ENCODE measurements at places on chromosomes 3 and 15. TPM values are rescaled to one million over a fixed set of nuclear protein-coding genes. Genes with fewer than 3 reads are reported as not detected.

GRCh38 chr3:183428447-183429211, at the start of gene MCF2L2:
MCF2L2 (minus strand) TSS chr3:183428619; CDS start chr3:183427977, 642 bp downstream.
- no peak for DNase-seq

- DNase-seq, result no peak
Observed at GRCh38 chr15:59168536-59168935, 38.1 kb upstream of the LDHAL6B start.

DNA sequence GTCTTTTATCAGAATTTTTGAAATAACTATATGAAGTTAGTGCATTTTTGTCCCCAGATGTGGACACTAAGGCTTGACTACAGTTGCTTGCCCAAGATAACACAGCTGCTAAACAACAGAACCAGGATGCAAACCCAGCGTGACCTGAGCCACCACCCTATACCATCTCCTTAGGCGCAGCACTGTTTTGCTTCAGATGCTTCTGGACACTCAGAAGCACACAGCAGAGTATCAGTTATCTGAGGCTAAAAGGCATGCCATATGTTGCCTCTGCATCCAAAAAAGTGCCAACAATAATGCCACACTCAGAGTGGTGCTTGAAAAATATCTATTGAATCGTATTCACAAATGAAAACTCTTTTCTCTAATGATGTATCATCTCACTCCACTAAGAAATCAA, 24.5 kb downstream of the KCNMB2 start:
- no peak for DNase-seq

- DNase-seq, result no peak
Observed at GRCh38 chr3:11034309-11034985, 41.9 kb downstream of the SLC6A1 start.

GRCh38 chr3:46285931-46286619, 43.8 kb downstream of the CCR3 start:
- DNase-seq, result no peak

GRCh38 chr15:98966091-98966787, 41.4 kb downstream of the PGPEP1L start:
- DNase-seq, result no peak

- DNase-seq, result no peak
Observed at GRCh38 chr3:169148448-169149348, 514.8 kb downstream of the MECOM start.

DNA sequence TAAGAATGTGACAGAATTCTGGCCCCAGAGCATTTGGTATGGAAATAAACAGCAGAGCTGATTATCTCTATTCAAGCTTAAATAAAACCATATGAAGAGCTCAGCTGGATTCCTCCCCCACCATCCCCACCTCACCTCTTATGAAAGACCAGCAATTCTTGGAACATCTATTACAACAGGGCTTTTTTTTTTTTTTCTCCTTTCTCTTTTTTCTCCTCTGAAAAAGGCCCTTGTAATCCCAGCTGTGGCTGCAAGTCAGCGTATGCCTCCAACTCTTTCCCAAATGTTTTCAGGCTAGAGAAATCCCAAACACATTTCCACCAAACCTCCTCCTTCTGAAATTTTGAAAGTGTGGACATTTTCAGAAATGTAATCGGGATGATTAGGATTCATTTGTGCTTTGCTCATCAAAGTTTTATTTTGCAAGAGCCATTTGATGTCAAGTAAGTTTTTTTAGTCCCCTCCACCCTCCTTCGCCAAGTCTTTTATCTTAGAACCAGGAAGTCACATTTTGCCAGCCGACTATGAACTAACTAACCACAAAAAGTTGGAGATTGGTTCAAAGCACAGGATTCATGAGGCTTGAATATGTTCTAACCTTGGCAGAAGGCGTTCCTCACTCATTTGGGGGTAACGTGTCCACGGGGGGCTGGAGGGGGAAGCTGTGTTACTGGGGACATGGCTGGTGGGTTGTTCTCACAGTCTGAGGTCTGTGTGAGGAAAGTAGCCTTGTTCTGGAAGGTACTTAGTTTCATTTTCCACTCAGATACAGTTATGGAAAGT, 142.0 kb upstream of the PDZRN3 start:
- DNase-seq, result no peak

GRCh38 chr3:16318176-16318575, 53.2 kb downstream of the OXNAD1 start:
- no peak for DNase-seq

DNA sequence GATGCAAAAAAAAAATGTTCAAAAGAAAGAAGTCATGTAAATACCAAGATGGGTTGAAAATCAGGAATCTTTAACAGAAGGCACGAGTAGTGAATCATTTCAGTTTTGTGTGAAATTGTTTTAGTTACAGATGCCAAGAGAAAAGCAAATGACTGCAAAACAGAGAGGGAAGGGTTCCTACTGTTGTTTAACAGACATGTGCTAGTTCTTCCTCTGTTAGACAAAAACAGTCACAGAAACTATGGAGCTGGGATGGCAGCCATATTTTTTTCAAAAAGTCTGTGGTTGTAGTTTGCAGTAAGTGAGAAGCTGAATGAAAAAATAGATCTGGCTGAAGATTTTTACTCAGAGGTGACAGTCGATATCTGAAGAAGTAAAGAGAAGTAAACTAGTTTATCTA, 511.9 kb downstream of the ZIC1 start:
- DNase-seq, result no peak

- no peak for DNase-seq
Observed at GRCh38 chr3:3499012-3499562, 300.1 kb upstream of the LRRN1 start.

GRCh38 chr3:105356396-105356795, 10.3 kb upstream of the ALCAM start:
- no peak for DNase-seq

DNA sequence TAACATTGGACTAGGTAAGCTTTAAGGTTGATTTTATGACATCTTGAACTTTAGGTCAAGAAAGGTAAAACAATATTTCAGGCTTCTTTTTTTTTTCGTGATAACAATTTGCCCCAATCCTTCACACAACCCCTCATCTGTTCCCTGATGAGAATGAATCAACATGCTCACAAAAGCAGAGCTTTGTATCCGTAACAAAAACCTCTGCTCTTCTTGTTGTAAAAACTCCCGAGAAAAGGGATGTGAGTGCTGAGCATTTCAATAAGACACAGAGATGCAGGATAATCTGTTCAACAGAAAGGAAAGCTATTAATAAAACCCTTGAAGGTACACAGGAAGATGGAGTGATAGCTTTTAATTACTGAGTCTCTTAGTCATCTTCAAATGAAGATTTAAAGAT, 94.3 kb downstream of the RAD18 start:
- no peak for DNase-seq

GRCh38 chr15:65402961-65403360, 19.8 kb downstream of the IGDCC4 start:
- DNase-seq, result no peak

DNA sequence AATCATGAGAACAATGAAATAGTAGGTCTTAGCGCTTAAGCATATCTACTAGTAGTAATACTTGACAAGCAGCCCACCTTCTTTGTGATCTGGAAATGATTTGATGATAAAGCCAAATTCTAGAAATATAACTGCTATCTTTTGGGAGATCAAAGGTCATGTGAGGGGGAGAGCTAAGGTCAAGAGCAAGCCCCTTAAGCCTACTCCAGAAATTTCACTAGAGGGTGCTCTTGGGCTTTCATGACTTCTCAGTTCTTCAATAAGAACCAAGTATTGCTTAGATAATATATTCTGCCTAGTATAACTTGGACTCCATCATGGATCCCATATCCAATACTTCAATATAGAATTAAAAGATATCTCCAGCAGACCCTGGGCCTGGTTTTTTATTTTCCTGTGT, 319.6 kb downstream of the ZBTB20 start:
- no peak for DNase-seq

- no peak for DNase-seq
Observed at GRCh38 chr3:174270841-174271240, 588.3 kb upstream of the NAALADL2 start.

- DNase-seq, result no peak
Observed at GRCh38 chr3:35067750-35068149, 571.6 kb upstream of the ARPP21 start.

DNA sequence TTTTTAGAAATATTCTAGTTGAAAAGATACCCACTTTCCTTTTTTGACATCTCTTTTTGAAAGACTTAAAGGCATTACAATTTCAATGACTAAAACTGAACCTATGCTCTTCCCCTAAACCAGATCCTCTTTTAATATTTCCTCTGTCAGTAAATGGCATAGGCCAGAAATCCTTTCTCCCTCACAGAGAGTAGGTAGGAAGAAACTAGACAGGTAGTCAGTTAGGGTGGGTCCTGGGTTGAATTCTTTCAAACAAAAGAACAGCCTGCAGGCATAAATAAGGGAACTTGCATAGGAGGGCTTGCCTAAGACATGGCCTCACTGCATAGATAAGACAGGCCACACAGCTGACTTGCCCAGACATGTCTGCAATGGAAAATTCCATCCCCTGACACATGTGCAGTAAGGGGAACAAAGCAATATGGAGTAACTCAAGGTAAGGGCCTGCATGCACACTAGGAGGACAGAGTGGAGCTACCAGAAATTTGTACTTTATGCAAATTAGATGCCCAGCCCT, 23.1 kb downstream of the PLSCR5 start:
- no peak for DNase-seq

DNA sequence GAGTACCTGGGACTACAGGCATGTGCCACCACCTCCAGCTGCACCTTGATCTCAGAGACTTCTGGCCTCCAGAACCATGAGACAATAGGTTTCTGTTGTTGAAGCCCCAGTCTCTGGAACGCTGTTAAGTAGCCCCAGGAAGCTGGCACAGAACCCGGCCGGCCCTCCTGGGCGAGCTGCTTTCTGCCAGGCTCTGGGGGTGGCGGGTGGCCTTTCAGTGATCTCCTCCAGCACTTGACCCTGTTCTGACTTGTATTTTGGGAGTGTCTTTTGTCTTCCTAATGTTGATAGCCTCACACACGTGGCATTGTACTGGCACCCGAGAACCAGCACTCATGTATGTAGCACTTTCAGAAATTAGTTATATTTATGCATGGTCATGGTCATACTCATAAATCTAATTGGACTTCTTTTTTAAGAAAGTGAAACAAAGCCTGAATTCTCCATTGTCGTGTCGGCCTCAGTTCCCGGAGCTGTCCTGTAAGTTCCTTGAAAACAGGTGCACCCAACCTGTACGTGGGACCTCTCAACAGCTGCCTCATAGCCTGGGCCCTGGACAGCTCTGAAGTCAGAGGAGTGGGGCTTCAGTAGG, 74.0 kb downstream of the TFRC start:
- no peak for DNase-seq

- DNase-seq, result no peak
Observed at GRCh38 chr3:62210011-62210410, 163.3 kb downstream of the FEZF2 start.

- DNase-seq, result no peak
Observed at GRCh38 chr15:69921626-69922619, 175.8 kb downstream of the TLE3 start.

DNA sequence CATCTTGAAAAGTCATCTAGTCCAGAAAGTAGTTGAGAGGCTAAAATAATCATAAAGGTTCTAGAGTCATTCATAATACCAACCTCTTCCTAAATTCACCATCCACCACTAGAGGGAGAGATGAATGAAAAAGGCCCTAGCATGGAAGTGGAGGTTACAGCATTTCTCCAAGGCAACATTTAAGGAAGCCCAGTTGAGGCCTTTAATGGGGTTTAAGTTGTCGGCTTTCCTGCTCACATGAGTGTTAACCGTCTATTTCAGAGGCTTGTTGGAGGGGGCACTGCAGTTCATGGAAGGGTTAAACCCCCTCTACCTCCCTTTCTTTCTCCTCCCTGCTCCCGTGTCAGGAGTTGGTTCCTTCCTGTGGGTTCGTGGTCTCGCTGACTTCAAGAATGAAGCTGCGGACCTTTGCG, 3.8 kb upstream of the SLCO3A1 start:
- no peak for DNase-seq

DNA sequence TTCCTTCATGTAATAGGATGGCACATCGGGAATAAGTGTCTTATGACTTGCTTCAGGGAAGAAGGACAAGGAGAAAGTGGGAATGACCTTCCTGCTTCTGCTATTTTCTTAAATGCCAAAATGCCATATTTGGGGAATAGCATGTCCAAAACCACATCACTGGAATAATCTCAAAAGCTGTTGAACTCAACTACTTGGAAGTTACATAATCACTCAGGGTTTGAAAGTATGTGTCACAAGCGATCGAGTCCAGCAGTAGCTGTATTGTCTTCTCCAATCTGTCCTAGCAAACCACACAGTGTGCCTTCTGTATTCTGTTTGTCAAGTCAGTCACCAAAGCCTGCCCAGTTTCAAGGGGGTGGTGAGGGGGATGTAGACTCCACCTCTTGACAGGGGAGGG, 58.3 kb upstream of the GADL1 start:
- no peak for DNase-seq

DNA sequence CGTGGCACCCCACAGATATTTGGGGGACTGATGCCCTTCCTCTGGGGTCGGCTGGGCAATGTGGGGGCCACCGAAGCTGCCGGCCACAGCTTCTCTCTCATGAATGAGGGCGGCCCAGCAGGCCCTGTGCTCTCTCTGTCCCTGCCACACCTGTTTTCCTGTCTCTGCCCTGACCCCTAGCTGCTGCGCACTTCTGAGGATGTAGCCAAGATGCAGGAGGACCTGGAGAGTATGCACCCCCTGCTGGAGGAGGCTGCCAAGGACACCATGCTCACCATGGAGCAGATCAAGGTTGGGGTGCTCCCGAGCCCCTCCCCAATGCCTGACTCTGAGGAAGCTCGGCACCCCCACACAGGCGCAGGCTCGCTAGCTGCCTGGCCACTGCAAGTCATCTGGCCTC, 59.7 kb downstream of the SEMA3G start:
- no peak for DNase-seq

DNA sequence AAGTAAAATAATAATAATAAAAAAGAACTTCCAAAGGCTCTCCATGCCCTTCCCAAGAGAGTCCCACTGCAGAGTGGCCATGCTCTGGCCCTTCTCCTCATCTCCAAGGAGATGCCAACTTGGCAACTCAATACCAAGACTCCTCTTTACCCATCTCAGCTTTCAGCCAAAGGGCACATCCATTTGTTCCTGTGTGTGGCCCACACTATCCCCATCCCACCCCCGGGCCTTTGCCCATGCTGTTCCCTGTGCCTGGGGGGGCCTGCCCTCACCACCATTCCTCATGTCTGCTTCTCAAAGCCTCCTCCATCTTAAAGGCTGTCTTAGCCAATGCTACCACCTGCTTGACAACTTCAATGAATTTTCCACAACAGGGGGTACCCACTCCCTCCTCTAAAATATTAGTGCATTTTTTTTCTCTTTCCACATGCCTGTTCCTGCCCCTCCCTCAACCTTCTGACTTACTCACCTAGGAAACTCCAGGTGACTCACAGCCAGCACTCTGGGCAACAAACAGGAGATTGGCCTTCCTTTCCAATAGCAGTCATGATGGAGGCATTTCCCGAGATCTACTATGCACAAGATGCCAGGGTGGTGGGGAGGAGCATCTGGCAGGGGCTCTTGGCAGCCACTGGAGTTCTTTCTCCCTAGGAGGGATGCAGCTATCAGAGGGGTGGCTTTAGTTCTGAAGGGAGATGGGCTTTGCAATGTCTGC, 109.4 kb upstream of the SMAD3 start:
- DNase-seq, result no peak

DUOXA1 gene
- polyA plus RNA-seq, result 0.16 TPM

SNX22 gene
- 0.83 TPM for polyA plus RNA-seq

PML gene
- polyA plus RNA-seq, result 24.3 TPM

PLA1A gene
- 8.5 TPM for polyA plus RNA-seq

ALS2CL gene
- polyA plus RNA-seq, result 7.7 TPM

GP9 gene
- polyA plus RNA-seq, result 2.2 TPM

EID1 gene
- polyA plus RNA-seq, result 313 TPM

LYZL4 gene
- not detected for polyA plus RNA-seq

AHSG gene
- 0.69 TPM for polyA plus RNA-seq

BTBD1 gene
- 74.2 TPM for polyA plus RNA-seq

TRAT1 gene
- not detected for polyA plus RNA-seq

TTLL13 gene
- polyA plus RNA-seq, result 0.39 TPM

ISLR gene
- 54.6 TPM for polyA plus RNA-seq

CPEB1 gene
- 2.2 TPM for polyA plus RNA-seq

SHC4 gene
- 3.1 TPM for polyA plus RNA-seq
